HS-27A (cell line): ENCODE measurements at places on chromosomes 7 and 10.

- no peak for DNase-seq
These were observed 300.0 kb upstream of the FZD8 start for GRCh38 chr10:35942057-35942456.

DNA sequence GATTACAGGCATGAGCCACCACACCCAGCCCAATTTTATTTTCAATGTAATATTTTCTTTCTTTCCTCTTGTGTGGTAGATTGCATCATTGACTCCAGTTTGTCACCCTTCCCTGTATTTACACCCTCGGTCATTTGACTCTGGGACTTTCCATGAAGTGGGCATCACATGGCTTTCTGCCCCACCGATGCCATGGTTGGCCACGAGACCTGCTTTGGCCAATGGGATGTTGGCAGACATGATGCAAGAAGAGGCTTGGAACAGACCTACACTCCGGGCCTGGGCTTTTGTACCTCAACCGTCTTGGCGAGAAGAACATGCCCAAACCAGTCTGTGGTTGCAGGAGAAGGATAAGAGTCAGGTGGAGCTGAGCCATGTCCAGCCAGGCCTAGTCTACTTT is 38.8 kb upstream of the CACUL1 start:
- DNase-seq, result no peak

- DNase-seq, result no peak
These were observed 13.6 kb downstream of the CPA1 start for GRCh38 chr7:130393841-130394411.

- no peak for DNase-seq
These were observed 3.7 kb downstream of the NRP1 start for GRCh38 chr10:33330543-33331378.

DNA sequence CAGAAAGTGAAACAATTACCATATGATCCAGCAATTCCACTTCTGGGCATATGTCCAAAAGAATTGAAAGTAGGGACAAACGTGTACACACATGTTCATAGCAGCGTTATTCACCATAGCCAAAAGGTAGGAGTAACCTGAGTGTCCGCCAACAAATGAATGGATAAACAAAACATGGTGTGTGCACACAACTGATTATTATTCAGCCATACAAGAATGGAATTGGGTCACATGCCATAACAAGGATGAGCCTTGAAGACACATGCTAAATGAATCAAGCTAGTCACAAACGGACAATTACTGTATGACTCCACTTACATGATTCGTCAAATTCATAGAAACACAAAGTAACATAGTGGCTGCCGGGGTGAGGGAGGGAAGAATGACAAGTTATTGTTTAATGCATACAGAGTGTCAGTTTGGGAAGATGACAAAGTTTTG is 4.1 kb upstream of the OIT3 start:
- DNase-seq, result no peak

DNA sequence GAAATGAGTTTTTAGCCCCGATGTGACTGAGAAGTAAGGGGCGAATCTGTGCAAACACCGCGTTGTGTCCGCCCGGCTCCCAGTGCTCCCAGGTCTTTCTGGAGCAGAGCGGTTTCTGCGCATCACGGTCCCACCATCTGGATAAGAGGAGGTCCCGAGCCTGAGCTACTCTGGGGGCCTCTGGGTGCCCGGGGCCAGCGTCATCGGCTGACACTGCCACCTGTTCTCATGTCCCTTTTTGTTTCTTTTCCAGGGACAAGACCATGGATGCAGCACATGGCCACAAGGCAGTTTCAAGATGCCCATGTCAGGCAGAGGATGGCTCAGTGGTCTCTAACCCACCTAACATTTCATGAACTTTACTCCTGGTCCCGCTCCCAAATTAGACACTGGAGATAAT is 24.9 kb downstream of the KLF6 start:
- DNase-seq, result no peak

DNA sequence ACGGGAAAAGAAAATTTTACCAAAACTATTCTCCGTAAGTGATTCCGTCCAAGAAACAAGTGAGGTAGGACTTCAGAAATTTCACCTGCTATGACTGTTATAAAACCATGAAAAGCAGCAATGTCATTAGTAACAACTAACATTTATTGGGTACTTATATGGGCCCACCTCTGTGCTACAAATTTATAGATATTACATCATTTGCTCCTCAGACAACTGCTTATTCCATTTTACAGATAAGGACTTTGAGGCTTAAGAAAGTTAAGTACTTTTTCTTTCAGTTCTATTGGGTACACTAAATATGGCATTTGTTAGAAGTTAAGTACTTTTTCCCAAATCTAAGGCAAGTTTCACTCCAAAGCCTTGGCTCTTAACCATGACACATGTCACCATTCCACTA is 36.3 kb downstream of the HACD1 start:
- no peak for DNase-seq

- no peak for DNase-seq
These were observed 257.7 kb upstream of the GLI3 start for GRCh38 chr7:42494736-42495135.

DNA sequence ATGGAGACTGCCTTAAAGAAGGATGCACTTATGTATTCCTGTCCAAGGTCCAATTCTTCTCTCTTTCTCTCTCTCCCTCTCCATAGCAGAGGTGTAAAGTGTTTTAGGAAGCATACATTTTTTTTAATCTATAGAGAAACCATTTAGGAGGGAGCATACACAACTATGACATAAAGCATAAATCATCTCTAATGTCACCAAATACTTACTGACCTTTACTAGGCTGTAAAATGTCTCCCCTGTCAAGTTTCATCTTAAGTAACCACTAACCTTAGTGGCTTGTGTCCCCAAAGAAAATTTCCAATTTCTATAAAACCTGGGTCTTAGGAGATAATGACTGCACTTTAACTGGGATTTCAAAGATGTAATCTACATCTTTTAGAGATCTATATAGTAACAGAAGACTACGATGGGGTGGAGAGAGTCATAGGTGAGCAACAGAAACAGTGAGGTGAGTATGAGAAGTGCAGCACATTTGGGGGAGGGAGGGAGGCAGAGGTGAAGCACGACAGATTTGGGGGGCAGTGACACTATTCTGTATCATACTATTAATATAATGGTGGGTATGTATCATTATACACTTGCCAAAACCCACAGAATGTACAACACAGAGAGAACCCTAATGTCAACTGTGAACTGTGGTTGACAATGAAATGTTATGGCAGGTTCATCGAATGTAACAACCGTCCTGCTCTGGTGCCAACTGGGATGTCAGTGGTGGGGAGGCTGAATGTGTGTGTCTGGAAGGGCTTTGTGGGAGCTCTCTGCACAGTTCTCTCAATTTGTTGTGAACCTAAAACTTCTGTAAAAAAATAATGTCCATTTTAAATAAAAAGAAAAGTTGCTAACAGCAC is 79.5 kb downstream of the PIP4K2A start:
- DNase-seq, result no peak

DNA sequence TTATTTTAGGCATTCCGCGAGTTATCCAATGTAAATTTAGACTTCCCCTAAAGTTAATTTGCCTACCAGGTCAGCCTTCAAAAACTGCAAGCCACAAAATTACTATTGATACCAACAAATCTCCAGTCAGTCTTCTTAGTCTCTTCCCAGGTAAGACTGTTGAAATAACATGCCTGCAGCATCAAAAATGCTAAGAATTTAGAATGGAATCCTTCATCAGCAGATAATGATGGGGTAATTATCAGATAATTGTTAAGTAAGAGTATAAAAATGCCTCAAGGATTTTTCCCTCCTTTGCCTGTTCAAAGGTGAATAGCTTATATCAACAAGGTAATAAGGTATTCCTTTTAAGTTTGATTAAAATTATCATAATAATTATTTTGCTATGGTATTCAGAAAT is 228.5 kb downstream of the BBS9 start:
- DNase-seq, result no peak

GRCh38 chr7:82975811-82976468 is 186.7 kb downstream of the PCLO start:
- DNase-seq, result no peak

DNA sequence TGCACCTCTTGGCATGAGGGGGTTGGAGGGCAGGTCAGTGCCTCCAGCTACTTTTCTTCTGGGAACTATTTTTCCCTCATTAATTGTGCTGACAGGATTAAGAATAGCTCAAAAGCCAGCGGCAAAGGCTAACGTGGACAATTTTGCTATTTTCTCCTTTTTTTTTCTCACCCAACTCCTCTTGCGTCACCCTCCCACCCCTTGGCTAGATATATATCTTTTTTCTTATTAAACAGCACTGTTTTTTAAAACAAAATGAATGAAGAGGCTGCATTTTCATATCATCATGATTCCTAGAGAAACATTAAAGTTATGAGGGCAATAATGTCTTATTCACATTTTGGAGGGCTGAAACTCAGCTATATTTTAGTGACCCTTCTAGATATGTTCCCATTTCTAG is 251.8 kb upstream of the NFE2L3 start:
- no peak for DNase-seq

- no peak for DNase-seq
These were observed 560.5 kb upstream of the GALNT17 start for GRCh38 chr7:70571403-70571934.

DNA sequence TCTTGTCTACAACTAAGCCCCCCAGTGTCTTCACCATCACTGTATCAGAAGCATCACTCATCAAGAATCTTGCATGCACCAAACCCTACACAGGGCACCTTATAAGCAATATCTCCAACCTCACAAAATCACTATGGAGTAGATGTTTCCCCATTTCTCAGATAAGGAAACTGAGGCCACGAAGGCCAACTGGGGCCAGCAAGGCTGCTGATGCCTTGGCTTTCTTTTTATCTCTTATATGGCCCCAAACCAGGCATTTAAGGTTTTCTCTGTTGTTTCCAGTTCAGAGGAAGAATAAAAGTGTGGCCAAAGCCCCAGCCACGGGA is 47.3 kb upstream of the NPFFR1 start:
- DNase-seq, result no peak
